ENCODE measurements at places on chromosomes 13 and 19. TPM values are rescaled to one million over a fixed set of nuclear protein-coding genes. Genes with fewer than 3 reads are reported as not detected.

DLL3 gene
- total RNA-seq = not detected

KRTDAP gene
- total RNA-seq = not detected

CNOT3 gene
- total RNA-seq = 6.3 TPM

TNNI3 gene
- total RNA-seq = 4.7 TPM

FFAR2 gene
- total RNA-seq = 1.0 TPM

LSM7 gene
- 49.1 TPM for total RNA-seq

C13orf46 gene
- total RNA-seq = under 0.01 TPM

OR10H1 gene
- not detected for total RNA-seq

PLIN3 gene
- 55.3 TPM for total RNA-seq

CRLF1 gene
- total RNA-seq = 2.6 TPM

GGACT gene
- 3.7 TPM for total RNA-seq

PPM1N gene
- 0.52 TPM for total RNA-seq

Data from skeletal muscle tissue (tissue), 5 donors.